ENCODE measurements at places on chromosomes 4 and X.

DNA sequence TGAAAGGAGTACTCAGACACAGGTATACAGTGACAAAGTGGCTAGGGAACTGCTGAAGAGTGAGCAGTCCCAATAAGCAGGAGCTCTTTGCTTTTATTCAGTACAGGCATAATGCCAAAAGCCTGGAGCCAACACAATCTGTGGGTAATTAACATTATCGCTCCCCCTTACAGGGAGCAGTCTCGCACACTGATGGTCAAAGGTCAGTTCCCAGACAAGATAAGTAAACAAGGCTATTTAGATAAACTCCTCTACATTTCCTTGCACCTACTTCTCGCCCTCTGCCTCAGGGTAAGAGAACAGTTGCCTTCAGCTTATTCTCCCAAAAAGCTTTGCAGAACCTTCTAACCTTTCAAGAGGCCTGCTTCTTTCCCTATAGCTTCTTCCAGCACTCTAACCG, 73.9 kb upstream of the TAF9B start:
- DNase-seq, result no peak

DNA sequence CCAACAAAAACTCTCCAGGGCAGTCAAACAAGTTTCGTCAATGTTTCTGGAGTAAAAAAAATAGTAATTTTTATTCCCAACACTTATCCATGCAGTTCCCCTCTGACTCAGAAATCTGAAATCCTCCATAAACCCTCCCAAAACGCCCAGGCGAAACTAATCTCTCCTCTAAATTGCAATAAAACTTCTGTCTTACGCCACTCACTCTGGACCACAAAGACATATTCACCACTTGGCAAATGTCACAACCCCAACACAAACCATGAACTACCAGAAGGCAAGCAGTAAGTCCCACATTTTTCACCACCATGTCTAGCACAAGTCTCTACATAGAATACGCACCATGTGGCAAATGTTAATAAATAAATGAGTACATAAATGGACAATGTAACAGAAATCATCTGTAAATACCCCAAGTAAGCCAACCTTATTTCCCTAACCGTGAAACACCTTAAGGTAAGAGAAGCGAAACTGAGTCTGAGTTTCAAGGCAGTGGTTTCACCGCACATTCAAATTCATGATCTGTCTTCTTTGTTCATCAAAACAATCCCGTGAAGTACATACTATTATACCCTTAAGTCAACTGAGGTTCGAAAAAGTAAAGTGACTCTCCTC, 1.6 kb downstream of the PAPSS1 start:
- no peak for DNase-seq

DNA sequence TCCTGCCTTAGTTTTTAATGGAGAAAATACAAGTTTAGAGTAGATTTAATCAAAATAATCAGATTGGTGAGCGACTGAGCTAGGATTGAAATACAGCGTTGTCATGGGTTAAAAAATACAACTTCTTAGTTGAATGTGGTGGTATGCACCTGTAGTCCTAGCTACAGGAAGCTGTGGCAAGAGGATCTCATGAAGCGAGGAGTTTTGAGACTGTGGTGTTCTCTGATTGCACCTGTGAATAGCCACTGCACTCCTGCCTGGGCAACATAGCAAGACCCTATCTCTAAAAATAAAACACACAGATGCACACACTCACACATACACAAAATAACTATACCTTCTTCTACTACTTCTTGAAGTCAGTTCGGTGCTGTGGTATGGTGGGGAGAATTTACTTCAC, 19.8 kb upstream of the GBA3 start:
- no peak for DNase-seq

DNA sequence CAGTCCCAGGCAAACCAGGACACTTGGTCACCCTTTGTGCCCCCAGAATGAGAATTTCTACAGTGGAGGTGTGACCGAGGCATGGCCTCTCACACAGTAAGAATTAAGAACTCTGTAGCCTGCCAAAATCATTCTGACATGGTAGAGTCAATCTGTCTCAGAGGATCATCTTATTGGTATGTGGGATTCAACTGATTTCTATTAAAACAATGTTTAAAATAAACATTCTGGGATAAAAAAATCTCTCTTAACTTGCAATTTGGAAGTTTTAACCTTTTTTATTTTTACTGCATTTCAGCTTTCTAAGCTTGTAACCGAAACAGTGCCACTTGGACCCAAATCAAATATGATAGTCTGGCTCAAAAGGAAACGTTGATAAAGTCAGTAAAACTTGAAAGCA, 165.4 kb upstream of the LDB2 start:
- DNase-seq, result no peak

DNA sequence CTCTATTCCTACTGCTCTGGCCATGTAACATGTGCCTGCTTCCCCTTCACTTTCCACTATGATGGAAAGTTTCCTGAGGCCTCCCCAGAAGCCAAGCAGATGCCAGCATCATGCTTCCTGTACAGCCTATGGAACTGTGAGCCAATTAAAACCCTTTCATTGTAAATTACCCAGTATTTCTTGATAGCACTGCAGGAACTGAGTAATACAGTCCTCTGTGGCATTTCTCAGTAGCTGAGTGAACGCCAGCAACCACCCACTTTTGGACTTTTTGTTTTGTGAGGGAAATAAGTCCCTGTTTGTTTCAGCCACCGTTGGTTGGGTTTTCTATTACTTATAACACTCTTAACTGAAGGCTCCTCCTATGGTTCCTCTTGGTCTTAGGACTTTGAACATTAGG, 104.1 kb downstream of the C4orf51 start:
- no peak for DNase-seq

DNA sequence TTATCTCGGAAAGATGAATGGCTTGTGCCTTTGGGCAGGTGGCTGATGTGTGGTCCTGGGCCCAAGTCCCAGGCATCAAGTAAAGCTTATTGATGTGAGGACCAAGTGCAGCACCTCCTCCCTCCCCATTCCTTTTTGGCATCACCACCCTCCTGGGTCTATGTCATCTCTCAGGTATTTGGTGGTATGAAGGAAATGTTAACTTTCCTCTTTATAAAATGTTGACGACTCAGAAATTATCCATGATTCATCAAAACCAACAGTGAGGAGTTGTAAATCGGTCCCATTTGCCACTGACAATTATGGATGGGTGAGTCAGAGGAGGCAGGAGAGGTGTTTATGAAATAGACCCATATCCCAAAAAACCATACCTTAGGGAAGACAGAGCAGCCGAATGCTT, 229.4 kb upstream of the GATB start:
- no peak for DNase-seq

- no peak for DNase-seq
Measured at GRCh38 chrX:28610746-28611145, 23.5 kb downstream of the IL1RAPL1 start.

DNA sequence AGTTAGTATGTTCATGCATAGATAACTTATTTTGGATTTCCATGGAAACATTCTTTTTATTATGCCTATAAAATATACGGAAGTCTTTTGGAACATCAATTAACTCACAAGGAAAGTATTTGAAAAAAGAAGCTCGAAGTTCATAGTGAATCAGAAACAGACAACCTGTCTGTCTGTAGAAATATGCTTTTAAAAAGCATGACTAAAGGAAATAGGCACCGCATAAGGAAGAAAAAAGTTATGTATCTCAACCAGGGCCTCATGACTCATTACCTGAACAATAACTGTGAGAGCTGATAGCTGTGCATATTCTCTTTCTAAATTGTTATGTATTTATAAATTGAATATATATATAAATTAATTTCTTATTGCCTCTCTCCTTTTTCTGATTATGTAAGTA, 324.1 kb downstream of the TLL1 start:
- DNase-seq, result no peak

GRCh38 chr4:67084783-67085182, 460.5 kb downstream of the CENPC start:
- no peak for DNase-seq

GRCh38 chrX:112816908-112817307, 23.7 kb downstream of the AMOT start:
- DNase-seq, result no peak

DNA sequence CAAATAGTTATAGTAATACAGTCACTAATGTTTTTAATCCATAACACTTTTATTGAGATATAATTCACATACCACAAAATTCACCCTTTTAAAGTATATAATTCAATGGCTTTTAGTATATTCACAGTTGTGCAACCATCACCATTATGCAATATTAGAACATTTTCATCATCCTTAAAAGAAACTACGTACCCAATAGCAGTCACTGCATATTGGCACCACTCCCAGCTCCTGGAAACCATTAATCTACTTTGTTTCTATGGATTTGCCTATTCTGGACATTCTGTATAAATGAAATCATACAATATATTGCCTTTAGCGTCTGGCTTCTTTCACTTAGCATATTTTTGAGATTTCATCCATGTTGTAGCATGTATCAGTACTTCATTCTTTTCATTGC, 99.3 kb downstream of the AMMECR1 start:
- no peak for DNase-seq

DNA sequence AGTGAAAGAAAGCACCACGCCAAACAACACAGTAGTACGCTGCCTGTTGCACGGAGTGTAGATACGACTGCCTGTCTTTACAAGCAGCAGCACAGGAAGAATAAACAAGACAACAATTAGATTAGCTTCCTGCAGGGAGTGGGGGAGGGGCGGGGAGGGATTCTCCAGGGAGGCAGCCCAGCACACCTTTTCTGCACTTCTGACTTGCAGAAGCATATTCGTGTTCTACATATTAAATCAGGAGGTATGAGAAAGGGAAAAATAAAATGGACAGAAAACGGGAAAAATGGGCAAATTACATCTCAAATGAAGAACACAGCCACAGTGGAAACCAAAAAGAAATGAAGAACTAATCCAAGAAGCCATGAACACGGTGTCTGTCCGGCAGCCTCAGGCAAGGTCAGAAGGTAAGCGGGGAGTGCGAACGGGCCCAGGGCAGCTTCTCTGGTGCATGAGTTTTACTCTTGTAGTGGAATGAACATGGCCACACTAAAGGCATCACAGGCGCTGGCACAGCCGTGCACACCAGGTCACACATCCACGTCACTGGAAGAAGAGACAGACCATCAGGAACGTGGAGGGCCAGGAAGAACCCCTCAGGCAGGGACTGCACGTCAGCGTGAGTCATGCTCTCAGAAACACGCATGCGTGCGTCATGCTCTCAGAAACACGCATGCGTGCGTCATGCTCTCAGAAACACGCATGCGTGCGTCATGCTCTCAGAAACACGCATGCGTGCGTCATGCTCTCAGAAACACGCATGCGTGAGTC, 20.1 kb upstream of the ADRA2C start:
- no peak for DNase-seq

DNA sequence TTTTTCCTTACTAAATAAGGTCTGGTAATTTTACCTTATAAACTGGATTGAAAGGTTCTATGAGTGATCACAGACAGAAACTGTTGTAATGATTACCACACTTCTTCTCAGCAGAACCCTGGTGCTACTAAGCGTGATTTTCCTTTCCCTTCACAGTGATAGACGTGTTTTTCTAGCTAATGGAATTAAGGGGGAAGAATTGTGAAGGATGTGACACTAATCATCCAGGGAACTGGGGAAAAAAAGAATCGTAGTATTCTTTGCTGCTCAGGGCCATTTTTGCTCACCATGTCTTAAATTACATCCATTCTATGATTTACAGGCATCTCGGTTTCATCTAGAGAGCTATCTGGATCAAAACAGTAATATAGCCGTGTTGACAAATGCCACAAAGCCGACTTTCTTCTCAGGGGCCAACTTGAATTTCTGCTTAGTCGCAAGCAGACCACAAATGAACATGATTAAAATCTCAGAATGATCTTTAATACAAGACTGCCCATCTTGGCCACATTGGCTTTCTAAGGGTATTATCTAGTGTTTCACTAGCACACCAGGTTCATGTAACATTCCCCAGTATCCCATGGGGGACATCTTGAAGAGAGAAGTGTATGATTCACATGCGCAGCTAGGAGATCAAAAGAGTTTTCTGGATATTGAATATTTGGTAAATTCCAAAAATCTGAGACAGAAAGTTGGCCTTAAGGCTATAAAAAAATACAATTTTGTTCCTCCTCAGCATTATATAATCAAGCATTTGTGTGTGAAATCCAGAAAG, 154.0 kb downstream of the UGT8 start:
- DNase-seq, result no peak

DNA sequence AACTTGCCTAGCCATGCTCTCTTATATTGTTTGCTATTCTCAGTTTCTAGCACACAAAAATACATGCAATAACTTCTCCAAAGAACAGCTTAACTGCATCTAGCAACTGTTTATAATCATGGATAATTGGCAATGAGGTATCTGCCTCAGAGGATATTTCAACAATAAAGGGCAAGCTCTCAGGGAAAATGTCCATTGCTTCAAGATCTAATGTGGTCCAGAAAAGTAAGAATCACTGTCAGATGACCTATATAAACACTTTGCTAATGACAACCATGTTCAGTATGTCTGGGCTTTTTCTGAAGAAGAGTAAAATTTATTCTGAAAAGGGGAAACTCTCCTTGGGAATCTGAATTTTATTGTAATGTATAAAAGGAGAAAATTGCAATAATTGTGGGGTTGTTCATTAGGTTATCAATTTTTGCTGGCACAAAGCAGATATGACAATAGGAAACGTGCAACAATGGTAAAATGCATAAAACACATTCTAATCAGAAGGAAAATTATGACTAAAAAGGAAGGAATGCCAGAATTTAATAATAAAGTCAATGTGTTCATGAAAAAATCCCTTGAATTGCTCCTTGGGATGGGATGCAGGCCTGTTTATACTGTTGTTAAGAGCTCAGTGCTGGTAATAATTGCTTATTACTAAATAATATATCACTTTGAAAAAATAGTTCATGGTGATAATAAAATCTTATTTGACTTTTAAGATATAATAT, 90.3 kb downstream of the ANTXR2 start:
- no peak for DNase-seq

DNA sequence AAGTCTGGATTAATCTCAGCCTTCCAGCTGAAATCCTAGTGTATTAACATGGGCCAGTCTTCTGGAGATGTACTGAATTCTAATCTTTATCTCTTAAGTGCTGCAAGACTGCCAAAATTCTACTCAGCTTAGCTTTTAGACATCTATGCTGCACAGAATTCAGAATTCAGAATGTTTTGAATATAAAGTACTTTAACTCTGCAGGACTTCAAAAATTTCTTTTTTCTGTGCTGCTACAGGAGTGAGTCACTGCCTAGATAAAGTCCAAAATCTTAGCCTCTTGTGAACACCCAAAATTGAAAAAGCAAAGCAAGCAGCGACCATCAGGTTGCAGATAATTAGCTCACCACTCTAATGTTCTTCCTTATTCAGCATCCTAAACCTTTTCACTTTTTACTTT, 1092.6 kb upstream of the PCDH10 start:
- no peak for DNase-seq

DNA sequence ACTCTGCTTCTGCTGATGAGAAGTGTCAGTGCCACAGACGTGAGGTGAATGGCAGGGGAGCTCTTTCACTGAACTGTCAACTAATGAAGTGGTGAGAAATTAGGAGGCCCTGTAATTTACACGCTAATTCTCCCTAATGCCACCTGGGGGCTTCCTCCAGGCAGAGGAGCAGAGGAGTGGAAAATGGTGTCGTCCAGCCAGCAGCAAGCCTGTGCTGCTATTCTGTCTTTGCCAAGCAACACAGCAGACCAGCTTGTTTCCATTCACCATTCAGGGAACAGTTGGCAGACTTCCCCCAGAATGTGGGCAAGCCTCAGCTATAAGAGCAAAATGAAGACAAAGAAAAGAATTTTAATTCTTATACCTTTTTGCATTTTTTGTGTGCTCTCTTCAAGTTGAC, 245.2 kb upstream of the TET2 start:
- DNase-seq, result peak; percentile 53

Measured in NCI-H1092 treated with DMSO at 0.1 percent for 48 hours (cell line).